ENCODE measurements at places on chromosomes 7 and 10.
A peak's percentile ranks its signal among the peaks of the same experiment; 100 is the strongest.

GRCh38 chr10:79306644-79307220 is 40.5 kb upstream of the PPIF start:
- DNase-seq: no peak

DNA sequence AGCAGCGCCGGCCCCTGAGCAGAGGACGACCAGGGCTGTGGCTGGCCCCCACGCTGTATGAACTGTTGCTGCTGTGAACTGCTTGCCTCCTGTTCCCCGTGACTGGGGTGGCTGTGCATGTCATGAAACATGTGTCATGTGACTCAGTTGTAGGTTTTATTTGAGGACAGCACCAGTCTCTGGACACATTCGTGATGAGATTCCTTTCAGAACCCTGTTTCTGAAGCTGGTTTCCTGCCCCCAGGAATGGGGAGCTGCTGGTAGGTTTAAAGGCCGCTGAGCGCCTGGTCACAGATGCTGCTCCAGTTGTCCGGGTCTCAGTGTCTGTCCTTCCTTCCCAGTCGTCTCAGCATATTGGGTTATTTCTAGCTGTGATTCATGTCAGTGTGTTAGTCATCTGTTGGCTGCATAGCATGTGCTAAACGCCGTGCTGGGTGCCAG is 79.1 kb upstream of the PPIF start:
- DNase-seq: no peak

GRCh38 chr10:5723692-5724091 is 39.1 kb downstream of the TASOR2 start:
- no peak for DNase-seq

GRCh38 chr10:50651808-50652207 is 28.1 kb upstream of the SGMS1 start:
- no peak for DNase-seq

- DNase-seq: no peak
Measured at GRCh38 chr10:72523062-72523461, 102.8 kb downstream of the MICU1 start.

DNA sequence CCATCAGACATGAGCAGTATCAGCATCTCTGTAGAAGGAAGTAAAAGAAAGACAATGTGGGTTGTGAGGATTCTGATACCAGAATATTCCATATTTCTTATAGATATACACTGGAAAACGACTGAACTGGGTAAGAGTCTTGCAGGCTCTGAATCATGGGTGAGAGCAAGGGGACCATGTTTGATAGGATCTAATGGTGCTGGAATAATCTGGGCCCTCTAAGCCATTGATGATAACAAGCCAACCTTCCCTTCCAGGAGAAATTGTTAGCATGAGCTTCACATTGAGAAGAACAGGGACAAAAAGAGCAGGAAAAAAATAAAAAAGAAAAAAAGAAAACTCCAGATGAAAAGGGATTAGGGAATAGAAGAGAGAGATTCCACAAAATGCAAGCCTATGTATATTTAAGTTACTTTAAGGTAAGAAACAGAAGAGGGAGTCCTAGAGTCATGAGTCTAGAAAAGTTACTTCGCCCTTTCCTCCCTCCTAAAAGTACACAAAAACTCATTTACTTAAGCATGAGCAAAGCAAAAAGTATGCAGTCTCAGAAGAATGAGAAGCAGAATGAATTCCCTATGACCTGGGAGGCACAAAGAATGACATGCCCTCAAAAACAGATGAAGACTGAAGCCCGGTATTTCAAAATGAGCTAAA is 181.9 kb downstream of the TMEM26 start:
- DNase-seq: no peak

DNA sequence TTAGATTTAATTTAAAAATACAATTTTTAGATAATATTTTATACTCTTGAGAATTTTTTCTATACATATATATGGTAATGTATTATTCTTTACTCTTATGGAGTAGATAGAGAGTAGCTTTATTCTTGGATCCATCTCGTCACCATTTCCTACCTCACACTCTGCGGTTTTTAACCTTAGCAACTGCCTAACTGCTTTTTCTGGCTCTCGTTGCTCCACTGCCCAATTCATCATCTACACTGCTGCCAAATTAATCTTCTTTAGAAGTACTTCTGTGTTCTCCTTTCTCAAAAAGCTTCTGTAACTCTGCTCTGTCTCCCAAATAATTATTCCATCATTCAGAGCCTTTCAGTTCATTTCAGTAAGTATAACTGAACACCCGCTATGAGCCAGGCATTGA is 35.3 kb downstream of the CAPZA2 start:
- DNase-seq: peak; percentile 8

DNA sequence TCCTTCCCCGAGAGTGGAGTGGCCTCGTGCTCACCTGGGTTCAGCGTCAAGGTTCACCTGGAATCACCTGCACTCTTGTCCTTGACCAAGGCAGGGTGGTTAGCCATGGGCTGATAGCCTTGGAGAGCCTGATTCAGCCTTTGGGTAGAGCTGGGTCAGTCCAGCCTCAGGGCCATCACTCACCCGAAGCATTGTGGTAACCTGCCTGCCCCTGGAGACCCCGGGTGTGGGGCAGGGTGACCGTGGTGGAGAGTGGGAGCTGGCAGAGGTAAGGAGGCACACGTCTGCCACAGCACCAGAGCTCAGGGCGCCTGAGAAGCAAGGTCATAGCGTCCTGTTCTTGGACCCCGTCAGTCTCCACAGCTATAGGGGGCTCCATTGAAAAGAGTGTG is 27.8 kb upstream of the WDFY4 start:
- no peak for DNase-seq

DNA sequence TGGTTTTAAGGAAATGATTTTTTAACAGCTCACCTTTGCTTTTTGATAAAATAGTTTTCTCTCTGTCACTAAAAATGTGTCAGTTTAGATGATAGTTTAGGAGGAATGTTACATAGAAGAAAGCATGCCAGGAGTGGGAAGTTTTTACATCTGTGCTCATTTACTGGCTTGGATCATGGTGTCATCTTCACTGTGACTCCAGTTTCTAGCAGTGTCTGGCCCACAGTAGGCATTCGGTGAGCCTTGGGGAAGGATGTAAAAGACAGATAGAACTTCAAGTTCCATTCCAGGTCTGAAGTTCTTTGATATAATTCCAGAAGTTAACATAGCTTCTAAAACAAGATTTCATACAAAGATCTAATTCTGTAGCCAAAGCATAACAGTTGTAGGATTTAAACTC is 259.2 kb downstream of the BICC1 start:
- no peak for DNase-seq

GRCh38 chr10:88116481-88116880 is 253.1 kb downstream of the PTEN start:
- no peak for DNase-seq

DNA sequence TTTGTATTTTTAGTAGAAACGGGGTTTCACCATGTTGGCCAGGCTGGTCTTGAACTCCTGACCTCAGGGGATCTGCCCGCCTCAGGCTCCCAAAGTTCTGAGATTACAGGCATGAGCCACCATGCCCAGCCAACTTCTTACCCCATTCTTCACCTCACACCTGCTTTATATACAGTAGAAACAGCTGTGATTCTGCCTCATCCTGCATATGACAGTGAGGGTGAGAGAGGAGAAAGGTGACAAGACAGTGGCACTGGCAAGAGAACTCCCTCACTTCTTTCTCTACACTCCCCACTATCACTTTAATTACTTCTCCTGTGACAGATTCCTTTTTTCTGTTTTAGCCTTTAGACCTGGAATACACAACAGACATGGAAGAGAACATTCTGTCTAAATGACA is 61.8 kb upstream of the CAPZA2 start:
- no peak for DNase-seq
